Neural crest cell (in vitro differentiated cells): ENCODE measurements at places on chromosomes 4 and X. TPM values are rescaled to one million over a fixed set of nuclear protein-coding genes. Genes with fewer than 3 reads are reported as not detected.

SHROOM2 gene
- total RNA-seq, result 10.3 and 11.1 TPM in 2 replicates

DNA sequence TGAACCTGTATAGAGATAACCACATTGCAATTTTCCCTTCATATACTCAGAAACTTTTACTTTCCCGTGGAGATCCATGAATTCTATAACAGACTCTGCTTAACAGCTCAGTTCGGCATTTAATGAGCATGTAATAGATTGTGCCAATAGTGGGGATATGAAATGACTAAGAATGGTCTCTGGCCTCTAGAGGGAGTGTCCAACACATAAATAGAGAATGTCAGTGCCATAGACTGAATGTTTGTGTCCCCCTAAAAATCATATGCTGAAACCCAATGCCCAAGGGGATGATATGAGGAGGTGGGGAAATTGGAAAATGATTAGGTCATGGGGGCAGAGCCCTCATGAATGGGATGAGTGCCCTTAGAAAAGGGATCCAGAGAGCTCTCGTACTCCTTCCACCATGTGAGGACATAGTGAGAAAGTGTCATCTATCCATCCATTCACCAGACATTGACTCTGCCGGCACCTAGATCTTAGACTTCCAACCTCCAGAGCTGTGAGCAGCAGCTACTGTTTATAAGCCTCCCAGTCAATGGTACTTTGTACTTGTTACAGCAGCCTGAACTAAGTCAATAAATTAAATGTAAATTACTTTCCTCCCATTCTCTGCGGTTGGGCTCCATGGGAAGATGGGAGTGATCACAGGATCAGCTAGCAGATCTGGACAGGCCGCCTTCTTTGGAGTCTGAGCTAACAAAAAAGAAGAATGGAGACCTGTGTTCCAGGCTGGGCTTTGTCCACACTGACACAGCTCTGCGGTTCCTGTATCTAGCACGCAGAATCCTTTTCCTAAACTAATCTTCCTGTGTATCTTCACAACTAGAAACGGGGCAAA, 28.1 kb upstream of the HPSE start:
- DNase-seq, result no peak
- no peak overlapping the region for H3K27ac ChIP-seq
- H3K27me3 ChIP-seq, result no peaks in the 10 kb centered on the region
- peaks cover 14% of the 10 kb centered on the region for H3K4me1 ChIP-seq

MAGEB2 gene
- not detected in 2 replicates for total RNA-seq

DNA sequence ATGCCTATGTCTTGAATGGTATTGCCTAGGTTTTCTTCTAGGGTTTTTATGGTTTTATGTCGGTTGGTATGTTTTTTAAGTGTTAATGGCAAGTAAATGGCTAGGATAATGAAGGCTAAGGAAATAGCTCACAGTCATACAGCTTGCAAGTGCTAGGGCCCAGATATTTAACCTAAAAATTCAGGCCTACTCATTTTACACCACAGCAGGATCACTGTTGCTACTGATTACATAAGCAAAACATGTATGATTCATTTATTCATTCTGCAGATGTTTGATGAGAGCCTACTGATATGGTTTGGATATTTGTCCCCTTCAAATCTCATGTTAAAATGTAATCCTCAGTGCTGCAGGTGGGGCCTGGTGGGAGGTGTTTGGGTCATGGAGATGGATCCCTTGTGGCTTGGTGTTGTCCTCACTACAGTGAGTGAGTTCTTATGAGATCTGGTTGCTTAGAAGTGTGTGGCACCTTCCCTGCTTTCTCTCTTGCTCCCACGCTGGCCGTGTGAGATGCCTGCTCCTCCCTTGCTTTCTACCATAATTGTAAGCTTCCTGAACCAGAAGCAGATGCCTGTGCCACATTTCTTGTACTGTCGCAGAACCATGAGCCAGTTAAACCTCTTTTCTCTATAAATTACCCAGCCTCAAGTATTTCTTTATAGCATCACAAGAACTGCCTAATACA, 175.5 kb downstream of the MAPK10 start:
- H3K4me3 ChIP-seq, result no peak overlapping the region
- no peak overlapping the region for H3K27ac ChIP-seq
- no peaks in the 10 kb centered on the region for H3K27me3 ChIP-seq
- DNase-seq, result no peak
- H3K4me1 ChIP-seq, result no peaks in the 10 kb centered on the region

DNA sequence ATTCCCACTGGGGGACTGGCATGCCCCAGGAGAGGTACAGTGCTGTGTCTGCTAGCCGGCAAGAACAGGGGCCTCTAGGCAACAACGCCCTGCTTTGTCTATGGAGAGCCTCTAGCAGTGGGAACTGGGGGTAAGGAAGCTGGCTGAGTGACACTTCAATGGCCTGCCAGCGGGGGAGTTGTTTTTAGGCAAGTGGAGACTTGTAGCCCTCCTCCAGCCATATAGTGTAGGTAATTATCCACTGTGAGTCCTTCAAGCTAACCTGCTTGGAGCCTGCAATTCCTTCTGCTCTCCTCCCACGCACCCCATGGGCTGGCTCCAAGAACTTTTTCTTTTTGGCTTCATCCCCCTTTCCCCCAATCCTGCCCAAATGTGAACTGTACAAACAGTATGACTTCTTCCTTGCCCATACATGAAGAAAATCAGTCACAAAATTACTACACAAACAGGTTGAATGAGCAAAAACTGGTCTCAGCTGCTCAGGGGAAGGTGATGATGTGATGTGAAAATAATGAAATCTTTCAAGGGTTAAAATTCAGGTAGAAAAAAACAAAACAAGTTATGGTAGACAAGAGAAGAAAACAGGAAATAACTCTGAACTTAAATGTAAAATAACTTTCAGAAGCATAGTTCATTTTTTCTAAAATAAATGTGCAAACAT, 33.1 kb downstream of the LEF1 start:
- H3K4me3 ChIP-seq, result peak overlapping the region; percentile 29
- H3K27ac ChIP-seq, result no peak overlapping the region
- H3K4me1 ChIP-seq, result peaks cover 47% of the 10 kb centered on the region
- H3K36me3 ChIP-seq, result no peaks in the 10 kb centered on the region

GRCh38 chr4:184385705-184386141, 88.6 kb downstream of the IRF2 start:
- H3K4me3 ChIP-seq, result no peak overlapping the region
- H3K27me3 ChIP-seq, result no peaks in the 10 kb centered on the region
- peaks cover 16% of the 10 kb centered on the region for H3K36me3 ChIP-seq
- peaks cover 47% of the 10 kb centered on the region for H3K4me1 ChIP-seq
- DNase-seq, result no peak

DNA sequence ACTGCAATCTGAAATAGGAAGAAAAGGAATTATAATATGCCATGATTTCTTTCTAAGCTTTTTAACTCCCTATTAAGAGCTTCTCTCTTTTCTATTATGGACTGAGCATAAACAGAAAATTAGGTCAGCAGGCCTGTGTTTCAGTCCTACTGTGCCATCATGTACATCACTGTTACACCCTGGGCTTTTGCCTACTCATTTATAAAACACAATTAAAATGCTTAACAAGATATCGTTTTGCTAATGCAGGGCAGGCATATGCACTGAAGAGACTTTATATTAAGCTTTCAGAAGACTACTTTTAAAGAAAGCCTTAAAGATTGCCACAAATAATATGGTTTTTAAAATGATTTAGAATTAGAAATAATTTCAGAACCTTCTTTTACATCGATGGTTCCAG, 828 bp upstream of the BBS12 start:
- peaks cover 26% of the 10 kb centered on the region for H3K4me1 ChIP-seq
- H3K27ac ChIP-seq, result no peak overlapping the region
- DNase-seq, result no peak

CBR4 gene
- 36.0 and 37.0 TPM in 2 replicates for total RNA-seq

ADRA2C gene
- 6.1 and 6.8 TPM in 2 replicates for total RNA-seq

- H3K27ac ChIP-seq, result no peak overlapping the region
- peaks cover 10% of the 10 kb centered on the region for H3K4me1 ChIP-seq
- no peaks in the 10 kb centered on the region for H3K36me3 ChIP-seq
- no peak overlapping the region for H3K4me3 ChIP-seq
- no peak for DNase-seq
These were observed 39.6 kb downstream of the FGFBP1 start for GRCh38 chr4:15898902-15899301.

DNA sequence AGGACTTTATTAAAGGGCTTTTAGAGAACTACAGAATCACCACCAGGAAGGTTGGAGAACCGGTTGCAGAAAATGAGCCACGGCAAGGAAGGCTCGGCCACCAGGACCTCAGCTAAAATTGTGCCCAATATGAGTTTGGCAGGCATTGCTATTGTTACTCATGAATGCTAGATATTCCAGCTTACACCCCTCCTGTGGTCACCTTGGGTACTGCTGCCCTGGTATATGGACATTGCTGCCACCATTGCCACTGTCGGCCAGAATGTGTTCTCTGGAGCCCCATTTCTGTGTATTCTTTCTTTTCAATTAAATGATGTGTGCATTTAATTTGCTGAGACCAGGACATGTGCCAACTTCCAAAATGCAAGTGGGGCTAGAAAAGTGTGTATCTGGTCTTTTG, 626.7 kb upstream of the BOD1L1 start:
- H3K4me3 ChIP-seq, result no peak overlapping the region
- H3K27me3 ChIP-seq, result no peaks in the 10 kb centered on the region
- peaks cover 4% of the 10 kb centered on the region for H3K4me1 ChIP-seq
- H3K27ac ChIP-seq, result no peak overlapping the region

GRCh38 chr4:148055844-148056243, 324.0 kb downstream of the ARHGAP10 start:
- no peaks in the 10 kb centered on the region for H3K4me1 ChIP-seq
- H3K4me3 ChIP-seq, result no peak overlapping the region
- H3K27me3 ChIP-seq, result no peaks in the 10 kb centered on the region

GRCh38 chrX:130001893-130002292, 19.5 kb downstream of the BCORL1 start:
- DNase-seq, result no peak
- H3K4me3 ChIP-seq, result no peak overlapping the region
- H3K36me3 ChIP-seq, result peaks cover 23% of the 10 kb centered on the region
- H3K27ac ChIP-seq, result peak overlapping the region; percentile 40
- H3K27me3 ChIP-seq, result no peaks in the 10 kb centered on the region
- peaks cover 18% of the 10 kb centered on the region for H3K4me1 ChIP-seq

AWAT2 gene
- not detected in 2 replicates for total RNA-seq

DNA sequence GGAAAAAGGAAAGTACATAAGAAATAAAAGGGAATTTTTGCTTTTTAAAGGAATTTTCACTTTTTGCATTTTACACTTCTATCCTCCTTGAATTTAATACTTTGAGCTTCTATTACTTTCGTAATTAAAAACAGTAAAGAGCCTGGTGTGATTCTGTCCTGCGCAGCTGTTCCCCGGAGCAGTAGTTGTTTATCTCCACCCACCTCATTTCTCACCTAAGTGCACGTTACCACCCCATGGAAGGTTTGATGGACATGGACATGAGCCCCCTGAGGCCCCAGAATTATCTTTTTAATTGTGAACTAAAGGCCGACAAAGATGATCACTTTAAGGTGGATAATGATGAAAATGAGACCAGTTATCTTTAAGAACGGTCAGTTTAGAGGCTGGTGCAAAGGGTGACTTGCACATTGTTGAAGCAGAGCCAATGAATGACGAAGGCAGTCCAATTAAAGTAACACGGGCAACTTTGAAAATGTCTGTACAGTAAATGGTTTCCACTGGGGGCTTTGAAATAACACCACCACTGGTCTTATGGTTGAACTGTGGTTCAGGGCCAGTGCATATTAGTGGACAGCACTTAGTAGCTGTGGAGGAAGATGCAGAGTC, 52.1 kb upstream of the TEX13D start:
- DNase-seq, result no peak
- H3K27me3 ChIP-seq, result no peaks in the 10 kb centered on the region
- H3K4me3 ChIP-seq, result no peak overlapping the region
- H3K36me3 ChIP-seq, result peaks cover 5% of the 10 kb centered on the region

GRCh38 chrX:28312965-28313364, 274.3 kb upstream of the IL1RAPL1 start:
- peaks cover 2% of the 10 kb centered on the region for H3K36me3 ChIP-seq
- H3K27me3 ChIP-seq, result no peaks in the 10 kb centered on the region
- no peak for DNase-seq
- H3K4me1 ChIP-seq, result no peaks in the 10 kb centered on the region
- H3K4me3 ChIP-seq, result no peak overlapping the region
- H3K27ac ChIP-seq, result no peak overlapping the region

- no peak overlapping the region for H3K4me3 ChIP-seq
- H3K36me3 ChIP-seq, result no peaks in the 10 kb centered on the region
- no peaks in the 10 kb centered on the region for H3K4me1 ChIP-seq
- H3K27me3 ChIP-seq, result no peaks in the 10 kb centered on the region
- no peak overlapping the region for H3K27ac ChIP-seq
- no peak for DNase-seq
These were observed 9.5 kb upstream of the ANKRD50 start for GRCh38 chr4:124722071-124722470.

DNA sequence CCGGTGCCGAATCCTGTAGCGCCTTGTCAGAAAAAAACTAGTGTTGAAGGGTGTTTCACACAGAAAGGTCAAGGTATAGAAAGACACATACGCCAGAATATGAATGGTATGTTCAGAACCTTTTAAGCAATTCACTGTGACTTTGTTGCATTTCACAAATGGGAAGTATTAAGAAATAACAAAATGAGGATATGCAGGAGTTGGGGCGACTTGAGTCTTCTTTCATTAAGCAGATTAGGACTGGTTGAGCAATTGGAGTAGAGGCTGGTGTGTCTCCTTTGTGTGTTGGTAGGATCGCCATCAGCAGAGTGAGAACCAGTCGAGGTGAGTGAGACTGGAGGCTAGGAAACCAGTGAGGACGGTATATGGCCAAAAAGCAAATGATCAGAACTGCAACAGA, 1454.5 kb upstream of the TENM3 start:
- no peaks in the 10 kb centered on the region for H3K4me1 ChIP-seq
- no peak overlapping the region for H3K4me3 ChIP-seq
- no peak overlapping the region for H3K27ac ChIP-seq
- no peaks in the 10 kb centered on the region for H3K27me3 ChIP-seq
- no peaks in the 10 kb centered on the region for H3K36me3 ChIP-seq
- no peak for DNase-seq

GRCh38 chr4:171979461-171979860, 166.3 kb downstream of the GALNTL6 start:
- no peaks in the 10 kb centered on the region for H3K27me3 ChIP-seq
- H3K4me1 ChIP-seq, result no peaks in the 10 kb centered on the region
- no peak overlapping the region for H3K27ac ChIP-seq
- DNase-seq, result no peak
- H3K4me3 ChIP-seq, result no peak overlapping the region

- H3K4me3 ChIP-seq, result no peak overlapping the region
- no peaks in the 10 kb centered on the region for H3K27me3 ChIP-seq
- no peaks in the 10 kb centered on the region for H3K4me1 ChIP-seq
- H3K27ac ChIP-seq, result no peak overlapping the region
These were observed 582.0 kb upstream of the EPHA5 start for GRCh38 chr4:66252291-66252690.

- H3K27me3 ChIP-seq, result peaks cover 40% of the 10 kb centered on the region
- H3K27ac ChIP-seq, result no peak overlapping the region
- H3K36me3 ChIP-seq, result peaks cover 6% of the 10 kb centered on the region
- H3K4me3 ChIP-seq, result no peak overlapping the region
- H3K4me1 ChIP-seq, result no peaks in the 10 kb centered on the region
These were observed 139.8 kb upstream of the VCX3A start for GRCh38 chrX:6674734-6675133.

GRCh38 chr4:89134775-89135319, 23.5 kb downstream of the TIGD2 start:
- DNase-seq, result no peak
- H3K27me3 ChIP-seq, result no peaks in the 10 kb centered on the region
- H3K27ac ChIP-seq, result no peak overlapping the region
